ENCODE measurements at places on chromosomes 4 and X.

GRCh38 chr4:93433840-93434239 is 394.7 kb upstream of the ATOH1 start:
- DNase-seq: no peak

DNA sequence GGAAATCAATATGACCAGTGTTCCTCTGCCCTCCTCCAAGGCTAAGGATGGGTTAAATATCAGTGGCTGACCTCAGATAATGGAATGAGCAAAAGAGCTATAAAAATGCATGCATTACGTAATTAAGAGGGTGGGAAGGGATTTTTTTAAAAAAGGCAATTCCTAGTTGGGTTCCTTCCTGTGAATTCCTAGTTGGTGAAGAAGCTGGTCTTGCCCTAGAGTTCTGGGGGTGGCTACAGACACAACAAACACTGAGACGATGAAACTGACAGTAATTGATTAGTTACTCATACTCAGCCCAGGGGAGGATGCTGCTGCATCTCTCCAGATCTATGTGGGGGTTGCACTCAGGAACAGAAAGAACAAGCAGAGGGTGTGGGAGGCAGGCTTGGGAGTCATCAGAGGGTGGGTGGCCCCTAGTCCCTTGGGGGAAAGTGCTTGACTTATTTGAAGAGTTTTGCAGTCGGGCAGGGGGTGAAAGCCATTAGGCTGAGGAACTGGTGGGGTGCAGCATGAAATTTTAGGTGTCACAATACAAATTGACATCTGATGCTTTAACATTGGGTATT is 662.0 kb upstream of the FRG1 start:
- no peak for DNase-seq

GRCh38 chr4:144650311-144651005 is 4.5 kb downstream of the HHIP start:
- DNase-seq: no peak

GRCh38 chr4:7101692-7102515 is 34.0 kb upstream of the GRPEL1 start:
- peak; percentile 80 for DNase-seq

- DNase-seq: no peak
Measured at GRCh38 chr4:20570981-20571715, 129.1 kb upstream of the PACRGL start.

DNA sequence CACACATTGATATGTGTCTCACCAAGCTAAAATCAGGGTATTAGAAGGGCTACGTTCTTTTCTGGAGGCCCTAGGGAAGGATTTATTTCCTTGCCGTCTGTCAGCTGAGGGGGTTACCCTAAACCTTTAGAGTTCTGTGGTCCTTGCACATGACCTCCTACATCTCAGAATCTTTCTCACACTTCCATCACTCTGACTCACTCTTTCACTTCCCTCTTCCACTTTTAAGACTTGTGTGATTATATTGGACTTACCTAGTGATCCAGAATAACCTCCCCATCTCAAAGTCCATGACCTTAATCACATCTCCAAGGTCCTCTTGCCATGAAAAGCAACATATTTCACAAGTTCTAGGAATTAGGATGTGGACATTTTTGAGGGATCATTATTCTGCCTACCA is 53.6 kb upstream of the FUNDC1 start:
- DNase-seq: no peak

- no peak for DNase-seq
Measured at GRCh38 chrX:40423299-40423698, 157.5 kb upstream of the ATP6AP2 start.

GRCh38 chr4:19368800-19369199 is 882.9 kb upstream of the SLIT2 start:
- DNase-seq: no peak

GRCh38 chrX:49053223-49054072 is 5.4 kb upstream of the CCDC120 start:
- no peak for DNase-seq

- DNase-seq: peak; percentile 91
Measured at GRCh38 chr4:3384771-3385710, 56.7 kb upstream of the HGFAC start.

GRCh38 chr4:144787365-144788258 is 141.7 kb downstream of the HHIP start:
- DNase-seq: no peak

GRCh38 chrX:123504630-123505270 is 228.1 kb downstream of the THOC2 start:
- DNase-seq: no peak

DNA sequence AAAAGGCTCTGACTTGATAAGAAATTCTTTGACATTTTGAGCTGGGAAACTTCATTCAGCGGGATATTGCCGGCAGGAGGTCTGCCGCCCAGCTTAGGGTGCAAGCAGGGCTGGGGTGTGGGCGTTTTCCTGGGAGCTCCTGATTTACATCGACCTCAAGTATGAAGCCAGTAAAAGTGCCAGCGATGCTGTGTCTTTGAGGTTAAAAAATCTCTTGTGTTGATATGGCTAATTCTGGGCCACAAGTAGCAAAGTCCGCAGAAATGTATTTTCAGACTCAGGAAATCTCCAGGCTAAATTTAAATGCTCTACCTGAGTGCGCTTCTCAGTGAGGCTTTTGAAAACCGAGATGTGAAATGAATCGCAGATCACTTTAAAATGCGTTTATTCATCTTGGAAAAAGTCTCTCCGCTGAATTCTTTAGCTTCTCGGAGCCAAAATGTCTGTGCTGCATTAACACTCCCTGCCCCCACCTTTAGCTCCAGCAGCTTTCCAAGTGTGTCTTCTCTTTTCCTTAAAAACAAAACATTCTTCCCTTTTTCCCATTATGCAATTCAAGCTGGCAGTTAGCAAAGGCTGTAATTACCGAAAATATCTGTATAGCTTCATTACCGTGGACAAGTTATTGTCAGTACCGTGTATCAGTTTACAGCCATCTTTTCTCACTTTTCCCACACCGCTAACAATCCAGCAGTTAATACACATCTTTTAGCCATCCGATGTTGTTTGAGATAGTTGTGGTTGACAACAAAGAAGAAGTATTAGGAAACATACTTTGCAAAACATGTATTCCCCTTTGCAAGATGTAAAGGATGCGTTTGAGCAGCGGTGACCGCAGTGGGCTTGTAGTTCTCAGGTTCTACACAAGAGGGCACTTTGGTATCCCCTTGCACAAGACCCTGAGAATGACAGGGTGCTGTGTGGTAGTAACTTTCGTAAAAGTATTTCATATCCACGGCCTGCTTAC is 136.0 kb upstream of the STX18 start:
- no peak for DNase-seq

DNA sequence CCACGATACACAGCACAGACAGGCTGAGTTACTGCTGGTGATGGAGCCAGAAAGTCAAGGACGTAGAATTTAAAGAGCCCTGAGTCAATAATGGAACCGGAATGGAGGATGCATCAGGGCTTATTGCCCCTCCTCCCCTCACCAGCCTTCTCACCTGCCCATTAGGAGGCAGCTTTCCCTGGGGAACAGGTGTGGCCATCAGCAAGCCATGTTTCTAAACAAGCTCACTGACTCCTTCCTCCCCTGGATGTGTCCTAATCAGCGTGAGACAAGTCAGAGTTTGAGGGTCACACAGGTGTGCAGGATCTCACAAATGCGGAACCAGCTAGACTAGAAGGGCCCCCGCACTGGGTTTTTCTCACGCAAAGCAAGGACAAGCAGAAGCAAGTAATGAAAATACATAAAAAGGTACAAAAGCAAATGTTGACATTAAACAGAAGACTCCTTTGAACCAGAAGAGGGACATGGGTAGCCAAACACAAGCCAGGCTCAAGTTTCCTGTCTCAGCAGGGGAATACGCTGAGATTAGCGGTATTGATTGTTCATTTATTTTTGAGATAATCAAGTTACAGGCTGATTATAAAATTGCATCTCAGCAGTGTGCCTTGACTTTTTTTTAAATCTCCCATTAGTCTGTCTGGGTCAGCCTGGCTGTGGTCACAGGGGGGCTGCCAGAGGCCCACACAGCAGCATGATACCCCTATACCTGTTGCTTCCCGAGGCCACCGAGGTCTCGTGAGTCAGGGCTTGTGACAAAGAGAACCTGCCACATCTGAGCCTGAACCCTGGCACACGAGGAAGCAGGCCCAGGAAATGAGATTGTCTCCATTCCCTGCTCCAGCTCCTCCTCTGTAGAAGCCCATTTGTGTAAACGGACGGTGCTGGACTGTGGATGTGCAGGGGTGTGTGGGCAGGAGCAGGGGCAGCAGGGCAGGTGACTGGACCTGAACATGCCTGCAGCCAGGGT is 37.4 kb downstream of the CCKAR start:
- no peak for DNase-seq

GRCh38 chr4:82691431-82691830 is 107.2 kb downstream of the SCD5 start:
- DNase-seq: no peak
